Activated CD4-positive, alpha-beta T cell treated with anti-CD3 and anti-CD28 coated beads for 4 hours (primary cell): ENCODE measurements at places on chromosomes 4 and X.

GRCh38 chr4:37978248-37978924, 18.2 kb downstream of the PTTG2 start:
- DNase-seq = peak; percentile 12

GRCh38 chr4:89420507-89420906, 112.9 kb upstream of the GPRIN3 start:
- DNase-seq = no peak

GRCh38 chr4:151772274-151772673, 11.5 kb upstream of the GATB start:
- DNase-seq = no peak

GRCh38 chr4:13647031-13647430, 19.5 kb upstream of the BOD1L1 start:
- no peak for DNase-seq

DNA sequence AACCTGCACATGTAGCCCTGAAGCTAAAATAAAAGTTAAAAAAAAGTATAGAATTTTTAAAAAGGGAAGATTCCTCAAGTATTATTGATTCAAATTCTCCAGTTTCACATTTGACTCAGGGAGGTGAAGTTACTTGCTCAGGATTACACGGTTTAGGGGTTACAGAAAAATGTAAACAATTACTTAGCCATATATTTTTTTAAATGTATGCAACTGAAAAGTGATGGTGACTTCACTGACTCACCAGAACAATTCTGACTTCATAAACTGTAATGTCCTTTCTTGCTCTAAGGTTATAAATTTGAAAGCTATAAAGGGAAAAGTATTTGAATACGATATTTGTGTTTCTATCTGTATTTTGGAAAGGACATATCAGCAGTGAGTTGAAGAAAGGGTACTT, 371.2 kb downstream of the SPRY1 start:
- DNase-seq = no peak

GRCh38 chr4:125390727-125391126, 76.0 kb downstream of the FAT4 start:
- no peak for DNase-seq

DNA sequence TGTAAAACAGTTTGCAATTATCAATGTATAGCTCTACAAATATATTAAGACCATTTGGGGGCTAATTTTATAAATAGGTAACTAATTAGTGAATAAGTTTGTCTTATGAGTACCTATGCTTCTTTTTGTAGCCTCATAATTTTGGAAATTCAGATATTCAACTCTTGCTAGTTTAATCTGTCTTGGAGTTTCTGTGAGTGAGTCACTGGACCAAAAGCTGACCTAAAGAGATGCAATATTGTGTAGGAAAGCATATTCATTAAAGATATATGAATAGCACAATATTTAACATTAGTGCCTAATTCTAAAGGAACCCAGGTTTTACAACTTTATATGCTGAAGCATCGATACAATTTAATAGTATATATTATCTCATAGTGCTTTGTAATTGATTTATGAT, 161.3 kb upstream of the PCDH18 start:
- DNase-seq = no peak

- no peak for DNase-seq
Measured at GRCh38 chrX:49256268-49256995, 8.1 kb downstream of the FOXP3 start.
